ENCODE measurements at places on chromosomes 2 and 18.
A peak's percentile ranks its signal among the peaks of the same experiment; 100 is the strongest.

DNA sequence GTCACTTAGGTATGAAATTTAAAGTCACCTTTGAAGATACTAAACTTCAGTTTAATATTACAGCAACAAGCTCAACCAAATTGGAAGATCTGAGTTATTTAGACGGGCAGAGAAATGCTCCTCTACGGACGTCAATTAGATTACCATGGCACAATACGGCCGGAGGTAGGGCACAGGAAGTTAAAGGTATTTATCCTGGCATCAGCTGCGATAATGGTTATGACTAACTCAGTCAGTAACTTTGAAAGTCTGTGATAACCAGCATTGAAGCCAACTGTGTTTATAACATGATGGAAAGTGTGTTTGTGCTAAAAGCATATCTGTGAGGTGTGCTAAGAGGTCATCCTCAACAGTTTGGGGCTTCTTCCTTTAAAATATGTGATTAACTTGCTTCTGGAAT lies 117.3 kb downstream of the WDSUB1 start:
- DNase-seq, result no peak

GRCh38 chr18:2905854-2906703 lies 59.3 kb downstream of the EMILIN2 start:
- DNase-seq, result peak; percentile 86

DNA sequence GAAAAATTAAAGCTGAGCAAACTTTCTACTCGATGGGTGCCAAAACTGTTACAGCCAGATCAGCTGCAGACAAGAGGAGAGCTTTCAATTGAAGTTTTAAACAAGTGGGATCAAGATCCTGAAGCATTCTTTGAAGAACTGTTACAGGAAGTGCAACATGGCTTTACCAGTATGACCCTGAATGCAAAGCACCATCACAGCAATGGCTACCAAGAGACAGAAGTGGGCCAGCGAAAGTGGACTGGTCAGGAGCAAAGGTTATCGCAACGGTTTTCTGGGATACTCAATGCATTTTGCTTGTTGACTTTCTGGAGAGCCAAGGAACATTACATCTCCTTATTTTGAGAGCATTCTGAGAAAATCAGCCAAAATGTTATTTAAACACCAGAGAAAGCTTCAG lies 9.1 kb upstream of the SERPINB5 start:
- DNase-seq, result no peak

- no peak for DNase-seq
Observed at GRCh38 chr2:56167616-56168562, 15.9 kb upstream of the CCDC85A start.

DNA sequence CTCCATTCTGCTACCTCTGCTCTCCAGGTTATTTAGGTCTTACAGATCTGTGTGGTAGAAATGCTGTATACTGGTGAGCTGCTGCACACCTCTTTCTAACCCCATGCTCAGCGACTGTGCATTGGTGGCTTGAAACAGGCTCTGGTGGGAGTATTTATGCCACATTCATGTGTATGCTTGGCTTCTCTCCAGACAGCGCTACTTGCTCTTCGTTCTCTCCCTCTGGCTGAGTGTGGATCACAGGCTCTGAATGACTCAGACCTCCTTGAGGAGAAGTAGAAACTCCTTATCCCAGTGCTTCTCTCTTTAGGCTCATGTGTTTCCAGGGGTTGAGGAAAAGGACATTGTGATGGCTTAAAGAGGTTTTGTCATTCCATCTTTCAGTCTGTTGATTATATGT lies 54.9 kb downstream of the FHOD3 start:
- DNase-seq, result no peak

GRCh38 chr2:119234021-119235019 lies 10.7 kb downstream of the STEAP3 start:
- DNase-seq, result no peak

- no peak for DNase-seq
Observed at GRCh38 chr2:216257089-216257488, 115.2 kb downstream of the MARCHF4 start.

DNA sequence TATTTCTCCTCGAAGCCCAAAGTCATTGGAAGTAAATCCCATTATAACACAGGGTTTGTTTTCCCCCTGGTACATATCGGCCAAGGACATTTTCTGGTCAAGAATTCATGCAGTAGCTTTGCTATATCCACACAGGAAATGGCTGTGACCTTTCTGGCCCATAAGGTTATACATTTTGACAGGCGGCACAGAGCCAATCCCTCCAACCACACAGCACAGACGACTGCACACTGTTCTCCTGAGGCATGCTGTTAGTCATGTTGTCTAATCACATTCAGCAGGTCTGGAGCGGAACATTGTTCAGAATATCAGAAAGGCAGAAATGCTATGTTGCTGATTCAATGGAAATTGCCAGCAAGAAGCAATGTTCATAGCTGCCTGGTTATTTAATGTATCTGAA lies 742.3 kb upstream of the SLC8A1 start:
- DNase-seq, result no peak

DNA sequence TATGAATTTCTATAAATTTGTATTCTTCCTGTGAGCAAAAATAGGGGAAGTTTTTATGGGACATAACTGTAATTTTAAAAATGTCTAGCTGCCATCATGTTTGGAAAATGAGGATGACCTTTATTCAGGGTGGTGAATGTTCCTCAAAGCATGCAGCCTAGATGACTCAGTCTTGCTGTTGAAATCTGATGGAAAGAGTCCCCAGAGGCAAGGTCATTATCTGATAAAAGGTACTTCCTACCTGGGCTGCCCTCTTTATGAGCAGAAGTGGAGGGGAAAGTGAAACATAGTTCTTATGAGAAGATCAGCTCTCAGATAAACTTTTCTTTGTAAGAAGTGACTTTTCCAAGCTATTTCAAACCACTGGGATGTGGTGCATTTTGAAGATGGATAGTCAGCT lies 1144.7 kb upstream of the PIK3C3 start:
- no peak for DNase-seq

DNA sequence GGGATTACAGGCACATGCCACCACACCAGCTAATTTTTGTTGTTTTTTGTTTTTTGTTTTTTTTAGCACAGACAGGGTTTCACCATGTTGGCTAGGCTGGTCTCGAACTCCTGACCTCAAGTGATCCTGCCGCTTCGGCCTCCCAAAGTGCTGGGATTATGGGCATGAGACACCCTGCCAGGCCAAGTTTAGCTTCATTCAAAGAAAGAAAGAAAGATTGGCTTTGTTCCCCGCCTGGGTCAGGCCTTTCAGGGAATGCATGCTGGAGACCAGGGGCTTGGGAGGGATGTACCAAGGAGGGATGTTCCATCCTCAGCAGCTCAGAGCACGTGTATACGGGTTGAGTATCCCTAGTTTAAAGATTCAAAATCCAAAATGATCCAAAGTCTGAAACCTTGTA lies 283.0 kb downstream of the ALPK2 start:
- DNase-seq, result no peak

DNA sequence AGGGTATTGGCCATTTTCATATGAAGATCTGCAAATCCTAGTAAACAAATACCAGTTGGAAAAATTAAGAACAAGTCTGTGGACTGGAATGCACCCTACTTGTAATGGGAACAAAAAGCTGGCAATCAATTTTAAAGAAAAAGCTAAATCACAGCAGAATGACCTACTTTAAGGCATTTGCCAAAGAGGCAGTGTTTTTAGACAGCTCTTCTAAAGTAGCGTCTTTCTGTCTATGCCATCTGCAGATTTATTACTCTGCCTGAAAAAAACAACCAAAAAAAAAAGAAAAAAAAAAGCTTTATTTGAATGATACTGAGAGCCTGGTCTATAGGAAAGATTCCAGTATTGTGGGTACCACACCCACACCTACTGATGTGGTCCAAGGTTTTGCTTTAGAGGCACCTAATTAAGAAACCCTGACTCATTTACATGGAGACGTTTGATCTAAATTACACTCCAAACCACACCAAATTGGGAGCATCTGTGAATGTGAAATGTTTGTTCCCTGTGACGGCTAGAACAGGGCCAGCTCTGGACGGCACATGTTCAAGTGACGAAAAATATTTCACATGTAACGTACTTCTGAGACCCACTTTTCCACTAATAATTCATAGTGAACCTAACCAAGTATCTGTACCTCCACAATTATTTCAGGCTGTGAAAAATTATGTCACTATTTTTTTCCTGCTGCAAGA lies 597.1 kb downstream of the ARHGAP15 start:
- no peak for DNase-seq

DNA sequence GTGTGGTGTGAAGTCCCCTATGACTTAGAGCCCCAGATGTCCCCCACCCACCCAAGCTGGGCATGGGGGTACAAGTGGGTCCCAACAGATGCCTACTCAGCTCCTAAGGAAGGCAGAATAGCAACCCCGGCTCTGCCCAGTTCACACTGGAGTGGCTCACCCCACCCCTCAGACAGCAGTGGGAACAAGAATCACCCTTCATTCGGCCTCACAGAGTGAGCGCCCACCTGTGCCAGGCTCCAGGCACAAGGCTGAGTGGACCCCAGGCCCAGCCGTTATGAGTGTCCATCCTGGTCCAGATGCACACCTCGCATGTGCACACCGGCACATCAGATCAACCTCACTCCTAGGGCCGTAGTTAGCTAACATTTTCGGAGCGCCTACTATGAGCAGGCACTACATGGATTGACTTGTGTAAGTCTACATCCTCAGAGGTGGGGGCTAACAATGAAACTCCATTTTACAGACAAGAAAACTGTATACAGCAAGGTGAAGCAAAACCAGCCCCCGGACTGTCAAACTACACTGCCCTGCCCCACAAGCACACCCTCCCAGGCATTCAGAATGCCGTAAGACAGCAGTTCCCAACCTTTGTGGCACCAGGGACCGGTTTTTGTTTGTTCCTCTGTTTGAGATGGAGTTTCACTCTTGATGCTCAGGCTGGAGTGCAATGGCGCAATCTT lies 2.8 kb upstream of the ASTL start:
- no peak for DNase-seq

- DNase-seq, result no peak
Observed at GRCh38 chr2:187150670-187151069, 297.4 kb downstream of the CALCRL start.

DNA sequence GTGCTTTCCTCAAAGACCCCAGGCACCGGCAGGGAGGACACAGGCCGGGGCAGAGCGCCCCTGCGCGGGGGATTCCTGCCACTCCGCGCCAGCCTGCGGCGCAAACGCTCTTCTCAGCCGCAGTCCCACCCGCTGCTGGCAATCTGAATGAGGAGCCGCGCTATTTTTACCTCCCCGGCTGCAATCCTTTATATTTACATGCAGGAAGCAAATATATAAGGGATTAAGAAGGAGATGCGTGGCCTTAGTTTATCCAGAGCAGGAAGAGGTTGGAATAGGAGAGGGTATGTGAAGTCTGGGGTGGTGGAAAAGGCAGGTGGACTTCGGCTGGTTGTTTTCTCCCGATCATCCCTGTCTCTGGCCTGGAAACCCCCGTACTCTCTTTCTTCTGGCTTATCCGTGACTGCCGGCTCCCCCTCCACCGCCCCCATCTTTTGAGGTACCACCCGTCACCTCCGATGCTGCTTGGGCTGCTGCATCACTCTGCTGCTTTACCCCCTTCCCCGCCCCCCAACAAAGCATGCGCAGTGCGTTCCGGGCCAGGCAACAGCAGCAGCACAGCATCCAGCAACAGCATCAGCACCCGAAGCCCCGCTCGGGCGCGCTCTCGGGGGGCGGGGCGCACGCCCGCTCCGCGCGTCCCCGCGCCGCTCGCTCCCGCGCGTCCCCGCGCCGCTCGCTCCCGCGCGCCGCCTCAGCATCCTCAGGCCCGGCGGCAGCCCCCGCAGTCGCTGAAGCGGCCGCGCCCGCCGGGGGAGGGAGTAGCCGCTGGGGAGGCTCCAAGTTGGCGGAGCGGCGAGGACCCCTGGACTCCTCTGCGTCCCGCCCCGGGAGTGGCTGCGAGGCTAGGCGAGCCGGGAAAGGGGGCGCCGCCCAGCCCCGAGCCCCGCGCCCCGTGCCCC lies at the start of gene ADAM23:
Gene ADAM23 (plus strand): TSS at position 700 of the 902 bp plus-strand sequence. CDS start 335 bp downstream, outside the sequence.
- no peak for DNase-seq

DNA sequence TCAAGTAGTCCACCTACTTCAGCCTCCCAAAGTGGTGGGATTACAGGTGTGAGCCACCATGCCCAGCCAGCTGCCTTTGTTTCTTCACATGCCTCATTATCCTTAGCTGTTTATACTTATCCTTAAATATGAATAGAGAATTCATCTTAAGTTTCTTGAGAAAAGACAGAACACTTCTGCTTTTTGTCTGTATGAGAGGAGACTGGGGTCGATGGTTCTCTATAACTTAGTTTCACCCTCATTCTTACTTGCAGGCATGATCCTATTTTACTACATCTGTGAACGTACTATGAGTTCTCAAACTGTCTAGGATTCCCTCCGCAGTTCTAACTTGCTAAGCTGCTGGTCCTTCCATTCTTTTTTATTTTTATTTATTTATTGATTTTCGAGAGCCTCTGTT lies 20.4 kb downstream of the PPM1B start:
- no peak for DNase-seq

GRCh38 chr18:21115519-21116411 lies 4.2 kb upstream of the ROCK1 start:
- DNase-seq, result no peak

GRCh38 chr18:73007195-73007914 lies 139.6 kb upstream of the NETO1 start:
- DNase-seq, result no peak

DNA sequence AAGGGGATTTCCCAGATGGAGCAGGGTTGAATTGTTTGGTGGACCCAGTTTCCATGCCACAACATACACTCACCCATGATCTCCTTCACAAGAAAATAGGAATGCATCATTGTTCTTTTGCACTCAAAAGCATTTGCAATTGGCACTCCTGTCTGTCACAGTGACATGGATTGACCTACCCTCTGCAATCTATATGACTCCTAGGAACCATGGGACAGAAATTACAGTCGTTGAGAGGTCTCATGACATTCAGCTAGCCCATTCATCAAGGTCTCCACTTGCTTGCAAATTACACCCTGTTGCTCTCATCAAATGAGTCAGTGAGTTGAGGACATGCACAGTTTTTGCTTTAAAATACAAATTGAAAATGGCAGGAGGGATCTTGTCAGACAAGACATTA lies 448.5 kb downstream of the LPIN1 start:
- DNase-seq, result no peak

GRCh38 chr2:174535757-174536703 lies 49.2 kb upstream of the GPR155 start:
- no peak for DNase-seq

GRCh38 chr2:21981127-21981526 lies 857.4 kb downstream of the TDRD15 start:
- no peak for DNase-seq

- DNase-seq, result no peak
Observed at GRCh38 chr2:94759211-94759610, 112.0 kb upstream of the TEKT4 start.

DNA sequence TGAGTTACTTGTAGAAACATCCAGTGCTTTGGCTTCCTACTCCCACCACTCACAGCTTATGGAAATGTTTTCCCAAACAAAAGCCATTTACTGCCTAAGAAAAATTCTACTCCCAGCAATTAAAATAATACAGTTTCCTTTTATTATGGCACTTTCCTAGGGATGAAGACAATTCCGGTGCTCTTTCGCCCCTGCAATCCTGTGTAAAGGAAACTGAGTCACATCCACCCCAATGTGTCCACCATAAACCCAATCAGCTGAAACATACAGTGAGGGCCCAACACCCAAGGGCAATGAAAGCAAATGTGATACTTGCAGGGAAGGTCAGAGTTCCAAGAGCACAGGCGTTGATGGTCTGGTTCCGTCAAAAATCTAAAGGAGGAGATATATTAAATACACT lies 62.0 kb upstream of the ST3GAL5 start:
- DNase-seq, result no peak

GRCh38 chr18:60943297-60943696 lies 389.9 kb upstream of the CDH20 start:
- no peak for DNase-seq

Measured in suprapubic skin (tissue), 4 donors.